ENCODE measurements at places on chromosomes 5 and 9. TPM values are rescaled to one million over a fixed set of nuclear protein-coding genes. Genes with fewer than 3 reads are reported as not detected.

GRCh38 chr5:59387127-59387526 is 506.4 kb downstream of the PDE4D start:
- no peak overlapping the region for H3K4me3 ChIP-seq
- DNase-seq: no peak
- no peaks in the 10 kb centered on the region for H3K4me1 ChIP-seq
- H3K27me3 ChIP-seq: peaks cover 6% of the 10 kb centered on the region

GRCh38 chr9:77512876-77513275 is 135.2 kb downstream of the GNA14 start:
- no peak overlapping the region for H3K27ac ChIP-seq
- no peaks in the 10 kb centered on the region for H3K27me3 ChIP-seq
- H3K36me3 ChIP-seq: no peaks in the 10 kb centered on the region
- no peaks in the 10 kb centered on the region for H3K4me1 ChIP-seq
- DNase-seq: no peak

DNA sequence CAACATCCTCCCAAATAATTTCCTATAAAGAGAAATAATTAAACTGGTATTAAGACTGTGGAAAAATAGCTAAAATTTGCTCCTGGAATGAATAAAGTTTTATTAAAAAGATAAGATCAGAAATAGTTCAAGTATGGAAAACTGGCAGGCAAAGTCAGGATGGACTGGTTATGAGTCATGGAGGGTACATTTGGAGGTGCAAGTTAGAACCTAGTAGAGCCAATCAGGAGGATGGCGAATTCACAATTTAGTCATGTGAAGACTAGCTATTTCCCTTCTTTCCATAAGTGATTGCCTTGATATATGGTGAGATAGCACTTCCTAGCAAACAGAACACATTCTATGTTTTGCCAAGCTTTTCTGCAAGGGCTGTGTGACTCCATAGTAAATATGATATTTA is 1303.5 kb downstream of the EFNA5 start:
- no peak overlapping the region for H3K27ac ChIP-seq
- no peaks in the 10 kb centered on the region for H3K27me3 ChIP-seq
- DNase-seq: no peak
- H3K4me3 ChIP-seq: no peak overlapping the region
- H3K4me1 ChIP-seq: no peaks in the 10 kb centered on the region

DNA sequence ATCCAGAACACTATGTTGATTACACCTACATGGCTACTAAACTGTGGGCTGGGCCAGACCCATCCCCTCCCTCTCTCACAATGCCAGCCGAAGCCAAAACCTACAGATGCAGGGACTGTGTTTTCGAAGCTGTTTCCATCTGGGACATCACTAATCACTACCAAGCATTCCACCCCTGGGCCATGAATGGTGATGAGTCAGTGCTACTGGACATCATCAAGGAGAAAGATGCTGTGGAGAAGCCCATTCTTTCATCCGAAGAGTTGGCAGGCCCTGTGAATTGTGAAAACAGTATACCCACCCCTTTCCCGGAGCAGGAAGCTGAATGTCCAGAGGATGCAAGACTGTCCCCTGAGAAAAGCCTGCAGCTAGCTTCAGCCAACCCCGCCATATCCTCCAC is 65.0 kb downstream of the ZNF462 start:
- no peak overlapping the region for H3K27ac ChIP-seq
- DNase-seq: no peak
- no peaks in the 10 kb centered on the region for H3K27me3 ChIP-seq
- no peak overlapping the region for H3K4me3 ChIP-seq

GRCh38 chr9:95516734-95517558 is at the start of gene PTCH1:
TSS of gene PTCH1 (minus strand) at chr9:95516971.
- peak within 1 kb of the TSS; percentile 93 for H3K4me3 ChIP-seq
- H3K27me3 ChIP-seq: peaks cover 16% of the 10 kb centered on the region
- H3K4me1 ChIP-seq: peaks cover 14% of the 10 kb centered on the region
- peaks cover 3% of the 10 kb centered on the region for H3K36me3 ChIP-seq
- DNase-seq: peak; percentile 43

GRCh38 chr5:142114687-142115086 is 6.1 kb downstream of the NDFIP1 start:
- no peaks in the 10 kb centered on the region for H3K27me3 ChIP-seq
- peaks cover 49% of the 10 kb centered on the region for H3K36me3 ChIP-seq
- H3K4me1 ChIP-seq: peaks cover 78% of the 10 kb centered on the region
- H3K27ac ChIP-seq: peak overlapping the region; percentile 38
- no peak for DNase-seq

DNA sequence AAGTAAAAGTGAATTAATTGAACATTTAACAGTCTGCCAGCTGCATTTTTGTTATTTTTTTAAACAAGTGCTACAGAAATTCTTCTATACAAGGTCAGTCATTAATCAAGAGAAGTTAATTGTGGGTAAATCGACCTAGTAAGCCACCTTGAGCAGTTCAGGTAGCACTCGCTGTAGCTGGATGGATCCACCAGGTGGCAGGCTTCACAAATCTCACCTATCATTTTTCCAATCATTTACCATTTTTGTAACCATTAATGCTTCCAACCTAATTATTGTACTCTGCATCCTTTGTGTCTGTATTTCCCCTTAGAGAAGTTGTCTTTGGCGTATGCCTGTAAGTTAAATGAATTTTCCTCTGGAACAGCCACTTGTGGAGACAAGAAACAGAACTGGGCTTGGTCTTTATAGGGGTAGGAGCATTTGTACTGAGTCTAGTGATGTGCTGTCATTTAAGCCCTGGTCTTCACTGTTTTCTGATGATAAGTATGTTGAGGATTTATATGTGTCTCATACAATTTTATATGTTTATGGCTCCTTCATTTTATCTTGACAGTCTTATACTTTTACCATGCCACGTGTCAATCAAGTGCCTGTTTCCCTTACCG is 39.5 kb downstream of the CD180 start:
- H3K27me3 ChIP-seq: no peaks in the 10 kb centered on the region
- DNase-seq: peak; percentile 70
- peaks cover 35% of the 10 kb centered on the region for H3K4me1 ChIP-seq

DNA sequence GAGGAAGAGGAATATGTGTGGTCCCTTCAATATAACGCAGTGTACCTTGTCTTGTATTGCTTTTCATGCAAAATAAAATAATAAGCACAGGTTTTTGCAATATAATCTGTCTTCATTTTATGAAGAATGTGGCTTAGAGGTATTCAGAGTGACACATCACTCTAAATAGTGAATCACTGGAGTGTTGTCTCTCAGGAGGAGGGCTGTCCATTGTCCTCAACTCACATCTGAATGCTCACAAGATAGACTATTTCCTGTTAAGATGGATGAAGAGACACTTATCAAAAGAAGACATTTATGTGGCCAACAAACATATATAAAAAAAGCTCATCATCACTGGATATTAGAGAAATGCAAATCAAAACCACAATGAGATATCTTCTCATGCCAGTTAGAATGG is 1147.5 kb upstream of the C9orf72 start:
- no peak overlapping the region for H3K27ac ChIP-seq
- no peak for DNase-seq
- H3K4me3 ChIP-seq: no peak overlapping the region
- H3K27me3 ChIP-seq: no peaks in the 10 kb centered on the region
- no peaks in the 10 kb centered on the region for H3K4me1 ChIP-seq

- no peaks in the 10 kb centered on the region for H3K27me3 ChIP-seq
- peaks cover 8% of the 10 kb centered on the region for H3K36me3 ChIP-seq
- peak overlapping the region; percentile 88 for H3K4me3 ChIP-seq
- H3K27ac ChIP-seq: peak overlapping the region; percentile 10
- DNase-seq: no peak
- peaks cover 13% of the 10 kb centered on the region for H3K4me1 ChIP-seq
Measured at GRCh38 chr5:65722575-65723403, 784 bp downstream of the NLN start.

Gene GABRP
- total RNA-seq: not detected

Gene SLC36A2
- not detected for total RNA-seq

Gene TXNDC8
- not detected for total RNA-seq

Gene REXO4
- total RNA-seq: 22.5 TPM

All from activated naive CD4-positive, alpha-beta T cell treated with anti-CD3 and anti-CD28 coated beads for 36 hours (primary cell).